Stimulated activated CD4-positive, alpha-beta T cell treated with anti-CD3 and anti-CD28 coated beads, Interleukin-2, amount 100 ng/mL, for 24 hours (primary cell): ENCODE measurements at places on chromosomes 6 and 20.

DNA sequence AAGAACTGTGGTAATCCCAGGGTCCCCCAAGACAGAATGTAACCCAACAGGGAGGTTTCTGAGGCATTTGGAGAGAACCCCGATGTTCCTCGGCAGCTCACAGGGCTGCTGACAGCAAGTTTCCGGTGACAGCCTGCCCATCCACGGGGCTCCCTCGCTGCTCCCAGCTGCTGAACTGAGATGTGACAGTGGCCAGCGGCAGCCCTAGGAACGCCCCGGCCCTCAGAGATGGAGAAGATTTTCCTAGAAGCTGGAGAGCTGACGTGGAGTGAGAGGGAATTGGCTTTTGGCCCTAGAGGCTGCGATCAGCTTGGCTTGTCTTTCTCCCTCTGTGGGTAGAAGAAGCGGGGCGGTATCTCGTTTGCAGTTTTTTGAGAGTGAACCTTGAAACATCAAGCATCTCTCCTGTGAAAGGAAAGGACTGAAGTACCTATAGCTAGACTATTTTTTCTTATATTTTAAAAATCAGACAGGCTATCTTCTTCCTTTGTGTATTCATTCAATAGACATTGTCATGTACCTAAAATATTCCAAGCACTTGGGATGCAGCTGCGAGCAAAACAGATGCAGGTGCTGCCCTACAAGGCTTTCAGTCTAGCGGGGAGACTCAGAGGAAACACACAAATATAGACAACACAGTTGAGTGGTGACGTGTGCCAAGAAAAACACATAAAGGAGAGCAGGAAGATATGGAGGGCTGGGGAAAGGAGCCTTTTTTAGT is 28.4 kb upstream of the NFATC2 start:
- no peak for DNase-seq

GRCh38 chr6:44228836-44229235 is 5.4 kb downstream of the SLC29A1 start:
- no peak for DNase-seq

DNA sequence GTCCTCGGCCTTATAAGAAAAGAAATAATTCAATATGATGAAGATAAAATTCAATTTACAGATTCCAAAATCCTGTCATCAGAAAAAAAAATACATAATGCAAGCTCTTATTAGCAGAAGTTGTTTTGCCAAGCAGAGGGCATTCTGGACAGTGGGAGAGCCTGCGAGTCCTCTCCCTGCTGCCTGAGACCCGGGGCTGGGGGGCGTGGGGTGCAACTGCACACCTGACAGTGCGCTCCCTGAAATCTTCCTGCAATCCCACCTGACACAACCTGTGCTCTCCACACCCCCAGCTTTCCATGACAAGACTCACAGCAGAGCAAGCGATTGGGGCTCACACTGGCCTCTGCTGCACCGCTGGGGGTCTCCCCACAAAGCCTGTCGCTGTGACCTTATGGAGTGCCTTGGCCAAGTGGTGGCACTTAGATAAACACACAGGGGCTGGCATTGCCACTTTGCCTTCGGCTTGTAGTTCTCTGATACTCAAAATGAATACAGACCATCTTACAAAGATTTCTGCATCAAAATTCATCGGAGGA is 130.3 kb upstream of the PDE10A start:
- no peak for DNase-seq

GRCh38 chr6:32666420-32667300 is at the start of gene HLA-DQB1:
HLA-DQB1 (minus strand) TSS chr6:32666657; CDS start chr6:32666607, 50 bp downstream.
- DNase-seq = peak; percentile 38

DNA sequence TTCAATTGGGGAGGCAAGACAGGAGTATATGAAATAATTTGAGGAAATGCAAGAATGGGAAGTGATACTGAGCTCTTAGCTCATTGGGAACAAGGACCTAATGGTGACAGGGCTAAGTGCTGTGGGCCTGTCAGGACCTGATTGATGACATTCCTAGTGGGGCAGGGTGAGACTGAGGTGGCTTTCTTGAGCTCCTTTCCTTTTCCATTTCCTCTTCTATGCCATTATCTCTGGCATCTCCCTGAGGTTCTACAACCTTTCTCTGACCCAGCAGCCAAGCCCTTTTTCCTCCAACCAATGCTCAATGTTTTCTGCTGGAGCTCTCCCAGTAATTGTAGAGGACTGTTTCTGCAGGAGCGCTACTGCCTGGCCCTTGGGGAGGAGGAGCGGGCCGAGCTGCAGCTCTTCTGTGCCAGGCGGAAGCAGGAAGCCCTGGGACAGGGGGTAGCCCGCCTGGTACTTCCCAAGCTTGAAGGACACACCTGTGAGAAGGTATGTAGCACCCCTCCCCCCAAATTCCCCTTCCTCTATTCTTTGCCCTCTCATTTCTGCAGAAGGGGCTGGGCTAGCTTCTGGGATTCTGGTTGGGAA is 2.8 kb upstream of the TOMM6 start:
- no peak for DNase-seq

GRCh38 chr20:13625304-13625979 is 13.3 kb downstream of the TASP1 start:
- DNase-seq = no peak

DNA sequence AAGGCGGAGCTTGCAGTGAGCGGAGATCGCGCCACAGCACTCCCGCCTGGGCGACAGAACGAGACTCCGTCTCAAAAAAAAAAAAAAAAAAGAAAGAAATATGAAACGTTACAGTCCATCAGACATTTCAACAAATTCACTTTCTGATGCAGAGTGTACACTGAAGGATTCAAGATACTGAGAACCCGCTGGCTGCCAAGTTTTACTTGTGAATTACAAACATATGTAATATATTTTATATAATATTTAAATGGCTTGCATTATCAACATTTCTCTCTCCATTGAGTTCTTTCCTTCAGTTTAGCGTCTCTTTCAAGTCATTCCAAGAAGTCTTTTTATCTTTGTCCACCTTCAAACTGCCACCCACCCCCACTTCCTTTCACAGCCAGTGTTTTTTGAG is 240.9 kb upstream of the RNF217 start:
- DNase-seq = no peak

- no peak for DNase-seq
Observed at GRCh38 chr20:4261333-4262284, 246.3 kb upstream of the RNF24 start.

DNA sequence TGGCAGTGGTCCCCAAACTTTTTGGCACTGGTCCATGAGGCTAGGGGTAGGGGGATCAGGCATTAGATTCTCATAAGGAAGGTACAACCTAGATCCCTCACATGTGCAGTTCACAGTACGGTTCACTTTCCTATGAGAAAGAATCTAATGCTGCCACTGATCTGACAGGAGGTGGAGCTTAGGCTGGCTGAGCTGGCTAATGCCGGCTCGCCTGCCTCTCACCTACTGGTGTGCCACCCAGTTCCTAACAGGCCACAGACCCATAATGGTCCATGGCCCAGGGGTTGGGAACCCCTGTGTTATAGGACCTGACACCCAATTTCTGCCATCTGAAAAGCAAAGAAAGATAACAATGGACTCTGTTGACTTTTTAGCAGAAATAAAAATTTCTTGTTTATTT is 199.6 kb downstream of the GMPR start:
- peak; percentile 43 for DNase-seq

- no peak for DNase-seq
Observed at GRCh38 chr6:20841806-20842205, 307.5 kb downstream of the CDKAL1 start.

- DNase-seq = no peak
Observed at GRCh38 chr20:37226889-37227288, 34.7 kb downstream of the GHRH start.

- no peak for DNase-seq
Observed at GRCh38 chr6:167094436-167094819, 28.5 kb upstream of the CCR6 start.

DNA sequence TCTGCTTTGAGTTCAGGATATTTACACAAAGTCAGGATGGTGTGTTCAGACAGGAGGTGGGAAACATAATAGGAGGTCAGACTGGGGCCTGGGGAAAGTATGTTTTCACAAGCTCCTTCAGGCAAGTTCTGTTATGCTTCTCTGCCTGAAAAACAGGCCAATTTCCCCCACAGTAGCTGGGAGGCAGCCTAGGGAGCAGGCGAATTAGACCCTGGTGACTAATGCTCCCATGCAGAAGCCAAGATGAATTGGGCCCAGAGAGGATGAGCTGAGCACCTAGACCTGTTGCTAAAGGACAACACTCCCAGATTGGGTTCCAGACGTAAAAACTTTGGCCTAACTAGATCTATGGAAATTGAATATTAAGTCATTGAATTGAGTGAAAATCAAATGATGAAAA is 142.2 kb upstream of the MAP3K7 start:
- DNase-seq = no peak

GRCh38 chr6:25302151-25302550 is 23.0 kb downstream of the CARMIL1 start:
- no peak for DNase-seq

GRCh38 chr6:150024646-150025155 is 631 bp downstream of the RAET1L start:
- DNase-seq = no peak

DNA sequence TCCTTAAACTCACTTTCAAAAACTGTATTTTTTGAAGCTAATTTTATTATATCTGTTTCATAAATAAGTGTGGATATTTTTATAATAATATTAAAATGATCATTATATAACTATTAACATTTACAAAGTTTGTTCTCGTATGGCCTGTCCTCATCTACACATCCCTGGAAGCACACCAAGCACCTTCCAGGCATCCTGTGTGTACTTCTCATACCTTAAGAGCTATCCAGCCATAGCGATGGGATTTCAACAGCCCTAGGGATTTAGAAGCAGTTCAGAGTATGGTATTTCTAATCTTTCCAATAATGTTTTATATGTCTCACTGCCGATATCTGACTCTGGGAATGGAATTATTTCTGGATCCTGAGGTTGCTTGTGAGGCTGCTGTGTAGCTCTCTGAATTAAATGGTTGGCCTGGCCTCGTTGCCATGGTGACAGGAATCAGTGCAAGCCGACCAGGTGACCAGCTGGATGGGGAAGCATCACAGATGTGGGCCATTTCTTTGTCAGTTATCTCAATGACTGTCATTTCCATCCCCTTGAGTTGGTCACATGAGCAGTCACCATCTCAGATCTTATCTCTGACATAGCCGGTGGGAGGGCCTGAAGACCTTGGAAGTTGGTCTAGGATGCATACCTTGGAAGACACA is 265.2 kb upstream of the RIN2 start:
- no peak for DNase-seq

DNA sequence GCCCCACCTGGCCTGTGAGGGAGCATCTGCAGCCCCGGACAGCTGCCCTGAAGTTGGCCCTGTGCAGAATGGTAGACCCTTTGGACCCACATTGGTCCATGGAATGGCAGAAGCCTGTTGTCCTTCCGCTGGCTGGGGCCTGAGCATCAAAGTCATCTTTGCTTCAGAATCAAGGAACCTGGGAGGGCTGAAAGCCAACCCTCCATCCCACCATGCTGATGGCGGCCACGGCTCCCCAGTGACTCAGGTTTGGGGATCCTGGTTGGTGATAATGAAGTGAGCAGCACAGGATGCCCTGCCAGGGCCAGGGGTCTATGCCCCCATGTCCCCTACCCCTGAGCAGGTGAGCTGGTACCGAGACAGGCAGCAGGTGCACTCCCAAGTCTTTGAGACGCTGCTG is 52.8 kb downstream of the YTHDF1 start:
- DNase-seq = no peak

DNA sequence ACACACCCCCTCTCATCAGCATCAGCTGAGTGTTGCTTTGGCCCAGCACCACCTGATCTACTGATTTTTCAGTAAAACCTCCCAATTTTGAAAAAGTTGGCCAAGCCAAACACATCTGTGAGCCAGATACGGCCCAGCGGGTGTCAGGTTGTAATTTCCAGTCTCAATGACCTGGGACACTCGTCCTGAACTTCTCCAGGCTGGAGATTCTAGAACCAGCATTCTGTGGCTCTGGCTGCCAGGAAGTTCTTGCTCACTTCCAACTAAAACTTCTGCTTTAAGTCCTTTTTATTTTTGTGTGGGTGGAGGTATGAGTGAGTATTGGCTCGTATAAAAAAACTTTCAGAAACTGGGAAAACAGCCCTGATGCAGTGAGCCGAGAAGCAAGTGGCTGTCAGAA is 5.1 kb downstream of the KIAA1755 start:
- DNase-seq = no peak

DNA sequence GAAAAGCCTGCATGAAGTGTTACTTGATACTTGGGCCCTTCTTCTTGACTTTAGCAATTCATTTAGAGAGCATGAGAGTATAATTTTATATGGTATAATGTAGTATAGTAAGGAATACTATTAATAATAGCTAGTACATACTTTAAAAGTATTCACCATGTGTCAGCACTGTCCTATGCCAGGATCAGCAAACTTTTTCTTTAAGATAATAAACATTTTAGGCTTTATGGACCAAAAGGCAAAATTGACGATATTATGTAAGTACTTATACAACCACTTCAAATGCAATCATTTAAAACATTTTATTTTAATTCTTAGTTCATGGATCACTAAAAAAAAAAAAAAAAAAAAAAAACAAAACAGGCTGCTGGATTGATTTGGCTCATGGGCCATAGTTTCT is 163.9 kb downstream of the IBTK start:
- no peak for DNase-seq

- DNase-seq = no peak
Observed at GRCh38 chr6:43246301-43247113, 3.2 kb downstream of the TTBK1 start.

DNA sequence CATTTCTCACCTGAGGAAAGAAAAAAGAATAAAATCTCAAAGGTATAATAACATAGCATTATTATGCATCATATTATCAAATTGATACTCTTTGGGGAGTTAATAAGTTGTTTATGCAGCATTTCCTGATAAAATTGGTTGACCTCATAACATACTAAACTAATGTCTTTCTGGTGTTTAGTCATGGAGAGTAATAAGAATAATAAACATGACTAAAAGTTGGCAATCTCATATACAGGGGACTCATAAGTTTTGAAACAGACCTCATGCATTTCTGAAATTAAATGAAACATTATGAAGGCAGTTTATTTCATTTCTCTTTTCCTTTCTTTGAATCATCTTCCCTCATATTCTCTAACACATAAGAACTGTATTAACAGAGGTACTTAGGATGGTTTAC is 60.5 kb upstream of the PRDM1 start:
- DNase-seq = no peak

GRCh38 chr6:797479-798077 is 104.6 kb upstream of the EXOC2 start:
- DNase-seq = peak; percentile 34
